ENCODE measurements at places on chromosomes 4 and X.

DNA sequence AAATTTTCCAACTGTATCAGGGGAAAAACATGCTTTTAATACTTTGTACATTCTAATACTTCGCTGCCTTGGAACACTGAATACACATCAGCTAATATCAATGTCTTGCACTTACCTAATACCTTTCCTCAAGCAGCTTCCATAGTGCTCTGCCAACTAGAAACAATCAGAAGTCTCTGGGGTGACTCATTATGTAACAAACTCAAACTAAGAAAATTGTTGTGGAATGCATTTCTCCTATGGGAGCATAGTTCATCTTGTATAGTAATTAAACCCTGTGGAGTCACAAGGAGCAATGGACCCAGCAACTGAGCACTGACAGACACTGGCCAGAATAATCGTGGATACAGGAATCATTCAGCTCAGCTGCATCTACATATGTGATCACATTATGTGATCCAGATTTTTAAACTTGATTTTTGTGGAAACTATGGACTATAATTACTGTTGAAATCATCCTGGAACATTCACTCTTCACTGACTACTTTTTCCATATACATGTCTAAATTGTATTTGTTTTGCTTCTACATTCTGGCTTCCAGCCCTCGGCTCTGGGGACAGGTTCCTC, 496.9 kb downstream of the TMA16 start:
- H3K27me3 ChIP-seq, result no peaks in the 10 kb centered on the region
- no peak overlapping the region for H3K27ac ChIP-seq
- H3K4me1 ChIP-seq, result no peaks in the 10 kb centered on the region
- no peak for DNase-seq

DNA sequence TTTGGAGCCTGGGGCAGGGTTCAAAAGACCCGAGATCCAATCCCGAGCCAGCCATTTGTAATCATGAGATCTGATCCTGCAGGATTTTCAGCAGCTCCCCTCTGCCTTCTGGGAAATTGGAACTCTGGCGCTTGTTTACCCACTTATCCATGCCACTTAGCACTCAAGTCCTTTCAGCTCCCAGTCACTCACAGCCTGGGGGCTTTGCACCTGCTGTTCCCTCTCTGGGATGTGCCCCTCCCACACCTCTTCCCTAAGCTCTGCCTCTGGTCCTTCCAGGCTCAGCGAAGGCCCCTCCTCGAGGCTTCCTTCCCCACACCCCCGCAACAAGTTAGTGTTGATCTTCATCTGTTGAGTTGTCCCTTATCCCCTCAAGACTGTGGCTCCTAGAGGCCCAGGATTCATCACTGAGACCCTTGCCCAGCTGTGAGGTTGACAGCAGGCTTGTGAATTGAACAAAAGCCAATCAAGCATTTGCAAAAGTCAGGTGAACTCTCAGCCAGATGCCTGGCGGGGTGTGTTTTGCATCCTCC, 99.1 kb upstream of the AFAP1 start:
- H3K4me3 ChIP-seq, result no peak overlapping the region
- no peaks in the 10 kb centered on the region for H3K36me3 ChIP-seq
- DNase-seq, result no peak
- peaks cover 22% of the 10 kb centered on the region for H3K27me3 ChIP-seq
- H3K4me1 ChIP-seq, result peaks cover 10% of the 10 kb centered on the region

DNA sequence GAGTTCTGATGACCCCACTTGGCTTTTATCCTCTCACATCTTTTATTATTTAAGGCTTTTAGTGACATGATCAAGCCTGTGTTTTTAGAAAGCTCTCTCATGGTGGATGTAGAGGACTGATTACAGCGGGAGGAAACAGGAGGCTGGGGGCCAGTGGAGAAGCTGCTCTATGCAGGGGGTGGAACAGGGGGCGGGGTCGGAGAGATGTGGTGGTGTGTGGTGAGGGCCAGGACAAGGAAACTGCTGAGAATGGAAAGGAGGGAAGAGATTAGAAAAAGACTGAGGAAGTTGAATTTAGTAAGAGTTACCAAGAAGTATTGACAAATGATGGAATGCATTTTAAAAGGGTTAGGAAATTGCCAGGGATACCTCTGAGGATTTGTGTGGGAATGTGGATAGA, 292.2 kb downstream of the ZIC3 start:
- no peaks in the 10 kb centered on the region for H3K4me1 ChIP-seq
- no peak for DNase-seq
- H3K27ac ChIP-seq, result no peak overlapping the region
- no peak overlapping the region for H3K4me3 ChIP-seq
- no peaks in the 10 kb centered on the region for H3K36me3 ChIP-seq

DNA sequence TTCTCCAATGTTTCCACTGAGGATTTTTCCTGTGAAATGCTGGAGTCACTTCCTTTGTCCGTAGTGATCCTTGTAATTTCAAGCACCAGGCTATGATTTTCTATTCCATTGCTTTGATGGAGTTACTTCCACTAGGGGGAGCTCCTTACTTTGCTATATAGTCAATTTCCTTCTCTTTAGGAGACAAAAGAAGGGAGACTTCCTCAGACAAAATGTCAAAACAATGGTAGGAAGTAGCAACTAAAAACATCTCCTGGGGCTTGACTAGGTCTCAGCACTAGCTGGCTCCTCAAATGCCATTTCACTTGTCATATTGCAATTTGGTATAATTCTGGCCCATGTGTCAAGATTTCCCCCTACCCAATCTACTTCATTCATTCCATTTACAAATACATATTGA, 24.1 kb downstream of the ZCCHC12 start:
- H3K27me3 ChIP-seq, result peaks cover 3% of the 10 kb centered on the region
- no peaks in the 10 kb centered on the region for H3K36me3 ChIP-seq
- H3K4me1 ChIP-seq, result no peaks in the 10 kb centered on the region
- no peak overlapping the region for H3K27ac ChIP-seq
- H3K4me3 ChIP-seq, result no peak overlapping the region
- DNase-seq, result no peak

DNA sequence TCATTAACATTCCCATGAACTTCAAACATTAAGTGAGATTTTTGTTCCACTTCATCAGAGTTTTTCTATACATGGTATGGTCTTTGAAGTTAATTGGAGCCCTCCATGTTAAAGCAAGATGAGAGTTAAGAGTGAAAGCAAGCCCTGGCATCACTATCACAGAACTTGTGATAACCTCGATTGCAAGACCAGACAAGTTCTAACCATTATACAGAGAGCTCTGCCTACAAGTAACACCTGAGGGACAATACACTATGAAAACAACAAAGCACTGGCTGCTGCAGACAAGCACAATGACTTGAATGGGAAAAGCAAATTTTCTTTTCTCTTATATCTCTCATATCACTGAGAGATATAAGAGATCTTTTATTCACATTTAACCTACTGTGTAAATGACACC, 126.6 kb upstream of the GYPA start:
- no peaks in the 10 kb centered on the region for H3K27me3 ChIP-seq
- no peak overlapping the region for H3K4me3 ChIP-seq
- no peak overlapping the region for H3K27ac ChIP-seq

DNA sequence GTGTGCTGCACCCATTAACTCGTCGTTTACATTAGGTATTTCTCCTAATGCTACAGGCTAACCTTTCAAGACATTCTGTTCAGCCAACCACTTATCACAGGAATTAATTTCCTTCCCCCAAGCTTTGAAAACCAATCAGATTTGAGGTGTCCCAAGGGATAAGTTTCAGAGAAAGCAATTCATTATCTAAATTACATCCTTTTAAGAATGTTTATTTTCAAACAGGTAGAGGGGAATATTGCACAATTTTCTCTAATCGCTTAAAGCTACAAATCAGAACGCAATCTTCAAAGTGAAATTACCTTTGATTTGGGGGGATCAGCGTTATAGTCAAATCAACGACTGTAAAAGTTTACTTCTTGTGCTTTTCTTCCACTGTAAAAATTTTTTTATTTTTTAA, 1.6 kb downstream of the CLOCK start:
- peaks cover 40% of the 10 kb centered on the region for H3K4me1 ChIP-seq
- peak overlapping the region; percentile 91 for H3K4me3 ChIP-seq
- no peaks in the 10 kb centered on the region for H3K27me3 ChIP-seq
- no peaks in the 10 kb centered on the region for H3K36me3 ChIP-seq

DNA sequence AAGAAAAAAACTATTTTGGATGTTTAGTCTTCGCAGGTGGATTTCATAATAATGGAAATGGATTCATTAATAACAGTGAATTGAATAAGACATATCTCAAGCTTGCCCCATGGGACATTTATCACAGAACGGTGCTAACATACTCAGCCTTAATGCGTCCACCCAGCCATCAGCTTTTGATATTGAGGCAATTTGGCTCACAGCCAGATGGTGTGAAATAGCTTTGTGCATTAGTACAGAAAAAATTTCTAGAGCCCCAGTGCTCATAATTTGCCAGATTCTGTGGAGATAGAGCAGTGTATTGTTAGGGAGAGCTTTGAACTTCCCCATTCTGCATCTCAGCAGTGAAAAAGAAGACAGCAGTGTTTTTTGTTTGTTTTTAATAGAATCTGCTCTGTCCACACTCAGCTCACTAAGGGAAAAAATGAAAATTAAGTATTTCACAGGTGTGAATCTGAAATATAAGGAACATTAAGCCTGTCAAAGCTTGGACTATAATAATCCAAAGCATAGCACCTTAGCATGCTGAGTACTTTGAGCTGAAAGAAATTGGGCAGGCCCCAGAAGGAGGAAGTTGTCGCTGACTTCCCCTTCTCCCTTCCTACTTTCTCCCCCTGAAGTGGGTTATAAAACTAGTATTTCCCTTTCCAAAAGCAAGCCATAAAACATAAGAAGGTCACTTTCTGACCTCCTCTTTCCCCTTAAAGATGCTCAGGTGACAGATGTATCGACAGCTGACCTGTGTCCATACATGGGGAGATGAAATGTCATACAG, 295.8 kb downstream of the MAGEB5 start:
- no peaks in the 10 kb centered on the region for H3K4me1 ChIP-seq
- H3K36me3 ChIP-seq, result no peaks in the 10 kb centered on the region
- DNase-seq, result no peak
- no peak overlapping the region for H3K4me3 ChIP-seq
- H3K27ac ChIP-seq, result no peak overlapping the region

DNA sequence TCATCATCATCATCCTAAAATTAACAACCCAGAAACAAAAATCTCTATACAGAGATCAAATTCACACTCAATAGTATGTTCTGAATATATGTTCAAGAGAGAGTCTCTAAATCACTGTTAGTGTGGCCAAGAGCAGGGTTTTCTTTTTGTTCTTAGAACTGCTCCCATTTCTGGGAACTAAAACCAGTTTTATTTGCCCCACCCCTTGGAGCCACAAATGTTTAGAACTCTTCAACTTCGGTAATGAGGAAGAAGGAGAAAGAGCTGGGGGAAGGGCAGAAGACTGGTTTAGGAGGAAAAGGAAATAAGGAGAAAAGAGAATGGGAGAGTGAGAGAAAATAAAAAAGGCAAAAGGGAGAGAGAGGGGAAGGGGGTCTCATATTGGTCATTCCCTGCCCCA, 32.3 kb downstream of the CYBB start:
- no peak overlapping the region for H3K4me3 ChIP-seq
- no peak overlapping the region for H3K27ac ChIP-seq
- no peaks in the 10 kb centered on the region for H3K4me1 ChIP-seq
- no peaks in the 10 kb centered on the region for H3K27me3 ChIP-seq
- H3K36me3 ChIP-seq, result no peaks in the 10 kb centered on the region

DNA sequence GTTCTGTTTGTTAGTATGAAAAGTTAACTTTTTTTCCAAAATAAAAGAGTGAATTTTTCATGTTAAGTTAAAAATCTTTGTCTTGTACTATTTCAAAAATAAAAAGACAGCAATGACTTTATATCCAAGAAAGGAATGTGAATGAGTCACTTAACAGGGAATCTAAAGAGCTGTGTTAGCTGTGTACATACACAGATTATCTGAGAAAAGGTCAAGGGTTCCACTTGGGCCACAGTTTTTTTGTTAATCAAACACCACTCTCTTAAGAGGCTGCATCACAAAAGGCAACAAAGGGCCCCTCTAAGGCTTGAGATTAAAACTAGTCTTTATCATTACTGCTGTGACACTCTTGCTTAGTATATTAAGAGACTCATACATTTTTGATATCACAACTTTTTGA, 82.1 kb downstream of the FIP1L1 start:
- H3K36me3 ChIP-seq, result peaks cover 37% of the 10 kb centered on the region
- no peaks in the 10 kb centered on the region for H3K27me3 ChIP-seq
- DNase-seq, result no peak

GRCh38 chr4:1927675-1928074, 56.5 kb downstream of the NSD2 start:
- no peaks in the 10 kb centered on the region for H3K4me1 ChIP-seq
- H3K27me3 ChIP-seq, result no peaks in the 10 kb centered on the region
- DNase-seq, result no peak
- peaks cover 41% of the 10 kb centered on the region for H3K36me3 ChIP-seq
- no peak overlapping the region for H3K4me3 ChIP-seq

DNA sequence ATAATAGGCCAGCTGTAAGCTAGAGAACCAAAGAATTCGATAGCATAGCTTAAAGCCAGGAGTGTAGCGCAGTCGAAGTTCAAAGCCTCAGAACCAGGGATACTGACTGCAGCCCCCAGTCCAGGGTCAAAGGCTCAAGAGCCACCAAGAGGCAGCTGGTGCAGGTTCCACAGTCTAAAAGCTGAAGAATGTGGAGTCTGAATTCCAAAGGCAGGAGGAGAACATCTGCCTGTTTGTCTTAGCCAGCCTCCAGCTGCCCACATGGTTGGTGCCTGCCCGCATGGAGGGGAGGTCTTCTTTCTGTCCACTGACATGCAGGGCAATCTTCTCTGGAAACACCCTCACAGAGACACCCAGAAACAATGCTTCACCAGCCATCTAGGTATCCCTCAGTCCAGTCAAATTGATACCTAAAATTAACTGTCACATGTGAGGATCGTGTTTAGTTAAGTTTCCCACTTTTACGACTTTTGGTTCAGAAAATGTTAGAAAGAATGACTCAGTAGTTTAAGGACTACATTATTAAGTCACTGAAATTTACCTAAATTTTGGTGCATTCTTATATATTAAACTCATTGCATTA, 52.8 kb upstream of the RHOH start:
- H3K27ac ChIP-seq, result no peak overlapping the region
- no peaks in the 10 kb centered on the region for H3K27me3 ChIP-seq
- H3K36me3 ChIP-seq, result peaks cover 17% of the 10 kb centered on the region
- H3K4me3 ChIP-seq, result no peak overlapping the region
- no peak for DNase-seq

- H3K4me3 ChIP-seq, result no peak overlapping the region
- no peaks in the 10 kb centered on the region for H3K27me3 ChIP-seq
- H3K27ac ChIP-seq, result no peak overlapping the region
- no peak for DNase-seq
- peaks cover 28% of the 10 kb centered on the region for H3K36me3 ChIP-seq
These were observed 20.0 kb upstream of the TMEM128 start for GRCh38 chr4:4267981-4268380.

- DNase-seq, result no peak
- H3K36me3 ChIP-seq, result no peaks in the 10 kb centered on the region
- peaks cover 2% of the 10 kb centered on the region for H3K27me3 ChIP-seq
These were observed 26.9 kb downstream of the GK2 start for GRCh38 chr4:79381161-79381560.

DNA sequence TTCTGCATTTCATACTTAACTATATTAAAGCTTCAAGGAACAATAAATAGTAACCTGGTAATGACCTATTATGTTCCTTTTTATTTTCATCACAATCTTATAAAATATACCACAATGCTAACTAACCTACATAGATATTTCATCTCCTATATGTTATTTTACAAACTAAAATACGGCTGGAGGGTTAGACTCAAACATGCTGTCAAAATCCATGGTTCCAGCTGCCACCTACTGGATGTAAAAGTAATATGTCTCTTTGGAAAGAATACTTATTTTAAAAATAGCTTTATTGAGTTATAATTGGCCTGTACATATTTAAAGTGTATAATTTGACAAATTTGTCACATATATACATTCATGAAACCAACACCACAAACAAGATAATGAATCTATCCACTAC, 15.0 kb downstream of the RGN start:
- H3K4me3 ChIP-seq, result no peak overlapping the region
- no peak overlapping the region for H3K27ac ChIP-seq

Data from activated naive CD8-positive, alpha-beta T cell treated with anti-CD3 and anti-CD28 coated beads for 36 hours (primary cell).